ENCODE measurements at places on chromosomes 3 and 15.

- no peak for DNase-seq
These were observed 33.7 kb upstream of the ZNF445 start for GRCh38 chr3:44511238-44511566.

DNA sequence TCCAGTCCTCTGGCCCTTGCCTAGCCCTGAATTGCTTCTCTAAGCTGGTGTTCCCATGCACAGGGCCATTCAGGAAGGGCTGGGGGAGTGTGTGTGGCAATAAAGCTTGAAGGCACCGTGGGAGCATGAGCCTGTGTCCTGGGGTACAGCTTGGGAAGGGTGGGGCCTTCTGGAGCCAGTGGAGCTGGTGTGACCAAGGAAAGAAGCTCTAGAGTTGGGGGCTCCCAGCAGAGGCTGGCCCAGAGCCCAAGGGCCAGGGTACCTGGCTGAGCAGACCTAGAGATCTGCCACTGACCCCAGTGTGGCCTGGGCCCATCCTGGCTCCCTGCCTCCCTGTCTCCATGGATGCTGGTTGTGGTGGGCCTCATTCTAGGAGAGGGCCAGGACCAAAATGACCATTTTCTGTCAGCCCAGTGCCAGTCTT, 8.1 kb downstream of the ABTB1 start:
- no peak for DNase-seq

GRCh38 chr3:184135911-184136260, 728 bp downstream of the EIF2B5 start:
- no peak for DNase-seq

DNA sequence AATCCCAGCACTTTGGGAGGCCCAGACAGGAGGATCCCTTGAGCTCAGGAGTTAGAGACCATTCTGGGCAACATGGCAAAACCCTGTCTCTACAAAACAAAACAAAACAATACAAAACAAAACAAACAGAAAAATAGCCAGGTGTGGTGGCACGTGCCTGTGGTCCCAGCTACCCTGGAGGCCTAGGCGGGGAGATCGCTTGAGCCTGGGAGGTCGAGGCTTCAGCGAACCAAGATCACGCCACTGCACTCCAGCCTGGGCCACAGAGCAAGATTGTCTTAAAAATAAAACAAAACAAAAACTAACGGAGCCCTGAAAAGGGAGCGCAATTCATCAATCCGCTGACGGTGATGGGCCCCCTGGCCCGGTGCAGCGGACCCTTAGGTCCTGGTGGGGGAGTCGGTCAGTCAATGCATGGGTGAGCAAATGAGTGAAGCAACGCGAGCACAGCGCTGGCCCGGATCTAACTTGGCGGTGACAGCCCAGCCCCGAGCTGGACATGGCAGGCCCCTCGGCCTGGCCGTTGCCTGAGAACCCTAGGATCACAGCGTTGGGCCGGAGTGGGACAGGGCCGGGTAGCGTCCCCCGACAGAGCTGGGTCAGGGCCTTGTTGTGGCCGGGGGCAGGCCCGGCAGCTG, 52.4 kb upstream of the BLM start:
- no peak for DNase-seq

- no peak for DNase-seq
These were observed 42.1 kb downstream of the VGLL4 start for GRCh38 chr3:11601446-11602238.

DNA sequence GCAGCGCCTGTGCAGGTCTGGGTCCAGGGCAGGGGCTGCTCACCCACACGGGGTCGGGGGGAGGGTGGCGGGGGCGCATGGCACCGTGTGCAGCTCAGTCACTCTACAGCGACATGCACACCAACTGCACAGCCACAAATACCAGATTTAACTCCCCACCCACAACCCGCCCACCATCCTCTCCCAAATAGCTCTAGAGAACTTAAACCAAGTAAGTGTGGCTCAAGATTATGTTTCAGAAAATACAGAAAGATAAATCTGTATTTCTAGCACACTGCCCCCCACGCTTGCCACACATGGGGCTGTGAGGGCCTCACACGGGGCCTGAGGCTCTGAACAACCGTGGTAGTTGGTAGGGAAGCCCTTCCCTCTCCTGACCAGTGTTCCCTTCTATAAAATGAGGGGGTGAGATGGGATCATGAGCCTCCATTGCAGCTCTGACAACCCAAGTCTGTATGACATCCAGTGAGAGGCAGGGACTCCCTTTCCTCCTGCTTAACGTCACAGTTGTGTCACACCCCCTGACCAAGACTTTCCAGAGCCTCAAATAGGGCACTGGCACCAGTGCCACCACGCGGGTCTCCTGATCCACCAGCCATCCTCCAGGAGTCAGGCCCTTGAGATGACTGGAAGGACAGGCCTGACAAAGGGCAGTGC, 23.1 kb downstream of the POC1A start:
- DNase-seq = no peak

DNA sequence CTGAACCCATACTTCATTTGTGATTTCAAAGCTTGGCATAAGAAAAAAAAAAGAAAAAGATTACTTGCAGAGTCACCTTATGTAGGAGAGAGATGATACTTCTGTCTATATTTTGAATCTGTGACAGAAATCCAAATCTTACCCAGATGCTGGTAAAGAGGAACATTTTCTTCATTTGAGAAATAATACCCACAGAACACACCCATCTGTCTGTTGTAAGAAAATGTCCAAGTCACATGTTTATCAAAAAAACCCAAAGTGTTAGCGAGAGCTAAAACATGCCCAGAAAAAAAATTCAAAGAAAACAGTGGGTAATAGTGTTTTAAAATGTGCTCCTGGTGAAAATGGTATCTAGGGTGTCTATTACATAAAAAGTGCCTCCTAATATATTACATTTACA, 18.0 kb upstream of the RAP2B start:
- no peak for DNase-seq

DNA sequence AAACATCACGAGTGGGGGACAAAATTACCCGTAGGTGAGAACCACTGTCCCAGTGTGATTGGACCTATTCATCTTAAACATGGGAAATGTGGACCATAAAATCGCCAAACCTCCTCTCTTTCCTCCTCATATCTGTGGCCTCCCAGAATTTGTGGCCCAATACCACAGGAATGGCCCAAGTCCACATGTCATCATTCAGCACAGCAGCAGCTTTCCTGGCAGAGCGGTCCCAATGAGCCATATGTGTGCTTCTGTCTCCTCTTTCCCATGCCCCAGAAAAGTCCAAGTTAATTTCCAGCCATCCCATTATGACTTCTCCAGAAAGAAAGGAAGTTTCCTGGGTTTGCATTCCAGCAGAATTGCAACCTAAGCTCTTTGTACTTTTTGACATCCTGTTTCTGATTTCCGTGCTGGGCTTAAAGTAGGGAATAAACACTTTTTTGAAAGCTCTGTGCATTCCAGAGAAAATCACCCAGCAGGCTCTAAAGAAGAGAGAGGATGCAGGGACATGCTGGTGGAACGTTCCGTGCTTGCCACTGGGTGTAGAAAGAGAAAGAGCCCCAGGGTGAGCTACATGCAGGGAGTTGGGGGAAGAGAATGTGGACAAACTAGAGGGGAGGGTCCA, 259.4 kb upstream of the PROK2 start:
- DNase-seq = no peak

- DNase-seq = no peak
These were observed 1.6 kb upstream of the ULK3 start for GRCh38 chr15:74844319-74845207.
